ENCODE measurements at places on chromosomes 7 and 10.
A peak's percentile ranks its signal among the peaks of the same experiment; 100 is the strongest.

GRCh38 chr10:42989481-42989921, 87.4 kb upstream of the RET start:
- DNase-seq = no peak

DNA sequence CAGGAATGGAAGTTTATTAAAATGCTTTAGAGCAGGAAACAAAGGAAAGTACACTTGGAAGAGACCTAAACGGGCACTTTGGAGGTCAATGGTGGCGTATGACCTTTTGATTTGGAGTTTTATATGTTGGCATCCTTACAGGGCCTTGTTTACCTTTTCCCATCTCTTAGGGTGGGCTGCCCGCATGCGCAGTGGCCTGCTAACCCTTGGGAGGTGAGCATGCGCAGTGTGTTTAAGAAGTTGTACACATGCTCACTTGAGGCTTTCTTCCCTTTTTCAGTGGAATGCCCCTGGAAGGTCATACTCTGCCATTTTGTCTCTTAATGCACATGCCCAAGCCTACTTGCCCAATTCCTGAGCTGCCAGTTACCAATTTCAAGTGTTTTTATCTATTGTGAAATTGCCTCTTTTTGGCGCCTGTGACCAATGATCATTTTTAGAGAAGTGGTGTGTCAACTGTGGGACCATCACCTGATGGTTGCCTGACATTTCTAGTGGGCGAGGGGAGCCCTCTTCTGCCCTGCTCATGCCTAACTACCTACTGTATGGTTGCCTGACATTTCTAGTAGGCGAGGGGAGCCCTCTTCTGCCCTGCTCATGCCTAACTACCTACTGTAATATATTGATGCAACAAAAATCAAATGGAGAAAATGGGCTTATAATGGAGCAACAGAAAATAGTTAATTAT, 138.0 kb downstream of the PPP1R9A start:
- DNase-seq = peak; percentile 48

GRCh38 chr7:139109983-139110411, 477 bp upstream of the ZC3HAV1 start:
- no peak for DNase-seq

- no peak for DNase-seq
Observed at GRCh38 chr7:77269360-77270093, 69.9 kb upstream of the FGL2 start.

DNA sequence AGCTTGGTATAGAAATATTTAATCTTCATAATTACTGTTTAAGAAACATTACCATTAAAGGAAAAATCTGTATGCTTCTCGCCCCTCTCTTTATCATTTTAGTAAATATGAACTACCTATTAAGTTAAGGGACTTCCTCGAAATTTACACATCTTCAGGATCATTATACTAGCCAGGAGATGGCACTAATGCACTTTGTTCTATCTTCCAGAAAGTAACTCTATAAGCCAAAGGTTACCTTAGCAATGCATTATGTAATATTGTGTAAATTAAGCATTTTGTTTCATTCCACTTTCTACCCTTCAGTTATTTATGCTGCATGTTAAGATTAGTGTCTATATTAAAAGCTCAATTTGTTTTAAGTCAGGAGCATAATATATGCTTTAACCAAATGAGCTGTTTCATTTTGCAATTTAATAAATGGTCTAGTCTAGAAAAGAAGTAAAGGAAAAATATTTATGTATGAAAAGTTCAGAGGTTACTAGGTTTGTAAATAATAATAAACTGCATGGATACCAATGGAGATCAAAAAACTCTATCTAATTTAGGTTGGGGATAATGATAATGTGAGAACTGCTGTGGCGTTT, 128.5 kb downstream of the ANKRD7 start:
- DNase-seq = peak; percentile 13

DNA sequence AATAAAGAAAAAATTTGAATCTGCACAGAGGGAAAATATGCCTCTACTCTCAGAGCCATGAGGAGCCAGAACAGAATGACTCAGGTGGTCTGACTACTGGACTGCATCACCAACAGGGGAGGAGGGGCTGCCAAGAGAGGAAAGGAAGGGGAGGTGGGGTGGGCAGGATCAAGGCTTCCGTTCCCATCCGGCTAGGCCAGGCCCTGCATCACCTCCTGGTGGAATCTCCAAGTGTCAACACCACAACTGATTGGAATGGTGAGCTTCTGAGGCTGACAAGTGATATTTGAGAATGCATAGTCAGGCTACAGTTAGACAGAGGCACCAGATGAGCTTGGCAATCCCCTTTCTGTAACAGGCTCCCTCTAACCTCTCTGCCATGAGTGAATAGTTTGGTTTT, 10.4 kb upstream of the GPR26 start:
- peak; percentile 39 for DNase-seq

- DNase-seq = no peak
Observed at GRCh38 chr7:108618056-108618455, 48.4 kb downstream of the DNAJB9 start.

DNA sequence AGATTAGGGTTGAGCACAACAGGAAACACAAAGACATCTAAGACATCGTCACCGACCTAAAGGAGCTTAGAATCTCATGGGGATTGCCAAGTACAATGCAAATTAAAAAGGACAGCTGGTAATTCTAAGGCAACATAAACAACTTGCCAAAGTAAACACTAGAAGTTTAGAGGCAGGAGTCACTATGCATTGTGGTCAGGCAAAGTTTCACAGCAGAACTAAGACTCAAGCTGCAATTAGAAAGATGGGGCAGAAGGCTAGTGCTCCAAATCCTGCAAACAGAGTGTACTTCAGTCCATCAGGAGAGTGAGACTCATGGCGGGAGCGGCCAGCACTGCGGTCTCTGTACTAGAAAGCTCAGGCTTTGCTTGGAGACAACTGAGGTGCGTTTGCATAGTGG, 52.7 kb downstream of the HIPK2 start:
- no peak for DNase-seq

- peak; percentile 54 for DNase-seq
Observed at GRCh38 chr10:94292434-94293090, 70.2 kb downstream of the NOC3L start.

DNA sequence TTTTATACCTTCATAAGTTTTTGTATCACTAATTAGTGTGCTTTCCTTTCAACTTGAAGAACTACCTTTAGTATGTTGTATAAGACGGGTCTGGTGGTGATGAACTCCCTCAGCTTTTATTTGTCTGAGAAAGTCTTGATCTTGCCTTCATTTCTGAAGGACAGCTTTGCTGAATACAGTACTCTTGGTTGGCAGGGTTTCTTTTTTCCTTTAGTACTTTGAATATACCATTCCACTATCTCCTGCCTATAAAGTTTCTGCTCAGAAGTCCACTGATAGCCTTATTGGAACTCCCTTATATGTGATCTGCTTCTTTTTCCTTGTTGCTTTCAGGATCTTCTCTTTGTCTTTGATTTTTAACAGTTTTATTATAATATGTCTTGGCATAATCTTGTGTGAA, 230.9 kb downstream of the HPSE2 start:
- DNase-seq = no peak

DNA sequence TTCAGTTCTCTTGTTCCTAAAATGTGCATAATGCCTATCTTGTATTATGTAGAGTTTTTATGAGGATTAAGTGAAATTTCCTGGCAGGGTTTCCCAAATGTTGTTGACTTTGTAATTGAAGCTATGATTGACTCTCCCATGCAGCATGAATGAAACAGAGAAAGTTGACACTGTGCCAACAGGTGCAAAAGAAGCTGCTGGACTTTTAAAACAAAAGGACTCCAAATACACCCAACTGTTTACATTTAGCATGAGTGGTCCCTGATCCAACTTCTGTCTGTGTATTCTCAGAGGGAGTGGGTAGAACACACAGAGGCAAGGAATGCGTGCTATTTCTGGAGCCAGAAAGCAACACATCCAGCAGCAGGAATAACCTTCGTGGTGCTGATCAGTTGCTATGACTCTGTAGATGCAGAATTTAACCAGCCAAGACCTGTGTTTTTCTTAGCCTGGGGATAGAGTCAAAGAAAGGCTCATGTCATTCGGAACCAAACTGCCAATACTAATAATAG, 14.4 kb upstream of the RBM20 start:
- DNase-seq = peak; percentile 79

GRCh38 chr7:56091591-56091990, 1.2 kb downstream of the PHKG1 start:
- no peak for DNase-seq

- no peak for DNase-seq
Observed at GRCh38 chr7:158299607-158300006, 288.0 kb downstream of the PTPRN2 start.

GRCh38 chr7:50662041-50662694, 97.0 kb upstream of the DDC start:
- DNase-seq = no peak

GRCh38 chr10:5469353-5470061, 29.9 kb downstream of the CALML5 start:
- no peak for DNase-seq

- DNase-seq = peak; percentile 27
Observed at GRCh38 chr10:102517553-102517952, 13.8 kb downstream of the SUFU start.

DNA sequence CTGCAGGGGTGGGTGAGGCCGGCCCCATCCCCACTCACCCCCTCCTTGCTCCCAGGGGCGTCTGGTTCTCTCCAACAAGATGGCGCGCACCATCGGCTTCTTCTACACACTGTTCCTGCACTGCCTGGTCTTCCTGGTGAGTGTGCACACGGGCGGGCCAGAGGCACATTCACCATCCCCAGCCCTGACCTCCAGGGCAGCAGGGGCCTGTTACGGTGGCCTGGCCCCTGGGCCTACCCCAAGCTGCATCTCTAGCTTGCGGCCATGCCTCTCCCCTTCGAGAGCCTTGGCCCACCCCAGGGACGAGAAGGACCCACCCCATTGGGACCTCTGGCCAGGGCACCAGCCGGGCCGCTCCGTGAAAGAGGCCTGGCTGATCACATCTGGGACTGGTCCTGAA, 4.9 kb upstream of the SH2B2 start:
- no peak for DNase-seq

- DNase-seq = peak; percentile 52
Observed at GRCh38 chr7:10874666-10875065, 99.0 kb upstream of the PHF14 start.

DNA sequence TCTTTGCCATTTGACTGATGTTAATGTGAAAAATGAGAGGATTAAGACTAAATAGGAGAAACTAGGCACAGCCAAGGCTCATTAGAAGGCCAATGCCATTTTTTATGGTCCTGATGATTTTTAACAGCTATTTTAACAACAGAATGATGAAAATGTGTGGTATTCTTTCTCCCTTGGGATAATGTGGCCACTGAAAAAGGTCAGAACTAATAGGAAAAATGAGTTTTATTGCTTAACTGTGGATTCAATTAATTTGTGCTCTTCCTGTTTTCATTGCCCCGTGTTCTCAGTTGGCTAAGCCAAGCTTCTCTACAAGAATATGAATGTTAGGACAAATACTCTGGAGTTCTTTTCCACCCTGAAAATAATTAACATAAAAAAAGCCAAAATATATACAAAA, 56.6 kb downstream of the BMPER start:
- DNase-seq = no peak

DNA sequence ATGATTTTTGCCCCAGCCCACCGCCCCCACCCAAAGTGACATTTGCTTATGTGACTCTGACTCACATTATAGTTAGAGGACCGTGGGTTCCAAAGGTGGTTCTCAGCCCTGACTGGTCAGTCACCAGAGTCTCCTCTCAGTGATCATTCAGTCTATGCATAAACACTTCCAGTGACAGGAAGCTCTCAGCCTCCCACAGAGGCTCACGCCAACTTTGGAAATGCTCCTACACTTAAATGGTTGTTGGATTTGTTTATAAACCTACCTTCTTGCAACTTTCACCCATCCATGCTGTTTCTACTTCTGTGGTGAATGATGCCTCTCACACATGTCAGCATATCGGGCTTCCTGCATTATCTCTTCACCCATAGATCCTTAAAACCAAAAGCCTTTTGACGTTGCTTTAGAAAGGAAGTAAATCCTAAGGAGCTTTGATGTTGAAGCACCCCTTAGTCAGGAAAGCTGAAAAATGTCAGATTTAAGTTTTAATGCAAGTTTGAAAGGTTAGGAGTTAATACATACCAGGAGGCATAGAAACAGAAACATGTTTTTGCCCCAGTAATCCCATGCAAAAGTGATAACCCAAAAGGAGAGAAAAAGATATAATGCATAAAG, 46.5 kb upstream of the FGL2 start:
- no peak for DNase-seq

DNA sequence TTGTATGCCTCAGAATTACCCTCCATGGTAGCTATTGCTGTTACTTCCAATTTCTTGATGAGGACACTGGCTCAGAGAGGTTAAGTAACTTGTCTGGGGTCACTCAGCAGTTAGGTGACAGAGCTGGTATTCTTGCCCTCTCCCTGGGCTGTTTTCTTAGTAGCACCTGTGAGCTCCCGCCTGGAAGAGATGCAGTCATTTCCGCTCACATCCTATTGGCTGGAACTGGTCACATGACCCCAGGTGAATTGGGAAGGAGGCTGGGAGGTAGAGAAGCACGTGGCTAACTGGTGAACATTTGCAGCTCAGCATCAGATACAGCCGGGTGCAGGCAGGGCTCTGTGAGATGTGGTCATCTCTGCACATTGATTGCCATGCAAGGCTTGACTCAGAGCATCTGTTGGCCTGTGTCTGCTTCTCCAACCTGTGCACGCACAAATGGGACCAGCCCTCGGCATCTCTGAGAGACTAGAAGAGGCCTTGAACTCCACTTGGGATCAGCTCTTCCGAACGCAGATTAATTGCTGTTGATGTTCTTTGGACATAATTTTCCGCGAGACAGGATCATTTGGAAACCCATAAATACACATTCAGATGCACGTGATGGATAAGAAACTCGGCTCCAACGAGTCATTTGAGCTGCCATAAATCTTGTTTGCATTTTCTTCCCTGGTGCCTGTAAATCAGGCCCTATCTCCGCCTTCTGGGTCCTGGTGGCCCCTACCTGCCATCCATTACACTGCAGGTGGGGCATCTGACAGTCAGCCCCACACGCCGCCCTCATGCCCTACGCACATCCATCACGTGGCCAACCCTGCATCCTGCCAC, 42.8 kb downstream of the MYL10 start:
- DNase-seq = no peak

DNA sequence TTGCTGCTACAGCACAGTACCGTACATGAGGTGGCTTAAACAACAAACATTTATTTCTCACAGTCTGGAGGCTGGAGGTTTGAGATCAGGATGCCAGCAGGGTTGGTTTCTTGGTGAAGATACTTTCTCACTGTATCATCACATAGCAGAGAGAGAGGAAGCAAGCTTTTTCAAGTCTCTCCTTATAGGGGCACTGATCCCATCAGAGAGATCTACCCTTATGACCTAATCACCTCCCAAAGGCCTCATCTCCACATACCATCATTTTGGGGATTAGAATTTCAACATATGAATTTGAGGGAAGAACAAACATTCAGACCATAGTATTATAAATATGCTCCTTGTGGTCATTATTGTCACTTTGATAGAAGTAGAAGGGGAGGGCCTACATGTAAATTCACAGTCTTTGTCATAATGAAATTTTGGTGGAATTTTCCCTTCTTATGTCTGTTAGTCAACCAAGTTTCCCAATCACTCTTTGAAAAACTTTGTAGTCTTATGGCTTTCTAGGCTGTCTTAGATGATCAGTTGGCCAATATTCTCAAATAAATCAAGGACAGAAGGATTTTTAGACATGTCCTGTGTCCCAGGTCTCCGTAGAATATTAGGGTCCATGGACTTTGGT, 606.2 kb downstream of the LRMDA start:
- no peak for DNase-seq

- peak; percentile 63 for DNase-seq
Observed at GRCh38 chr7:143008007-143008901, 18.7 kb downstream of the OR9A2 start.

- DNase-seq = no peak
Observed at GRCh38 chr10:79072994-79073645, 4.4 kb downstream of the ZMIZ1 start.

Data from HT1080 (cell line).